ENCODE measurements at places on chromosomes 5 and 9. TPM values are rescaled to one million over a fixed set of nuclear protein-coding genes. Genes with fewer than 3 reads are reported as not detected.

Gene CBY3
- total RNA-seq = not detected

GRCh38 chr9:91346644-91347043 is 15.1 kb downstream of the AUH start:
- H3K4me3 ChIP-seq = no peak overlapping the region
- H3K27me3 ChIP-seq = no peaks in the 10 kb centered on the region
- no peak overlapping the region for H3K27ac ChIP-seq
- H3K36me3 ChIP-seq = peaks cover 21% of the 10 kb centered on the region
- H3K4me1 ChIP-seq = peaks cover 6% of the 10 kb centered on the region

GRCh38 chr9:107158321-107158720 is 124.8 kb upstream of the RAD23B start:
- no peak for DNase-seq
- no peaks in the 10 kb centered on the region for H3K4me1 ChIP-seq
- H3K27ac ChIP-seq = no peak overlapping the region
- no peak overlapping the region for H3K4me3 ChIP-seq
- no peaks in the 10 kb centered on the region for H3K27me3 ChIP-seq
- H3K36me3 ChIP-seq = no peaks in the 10 kb centered on the region

DNA sequence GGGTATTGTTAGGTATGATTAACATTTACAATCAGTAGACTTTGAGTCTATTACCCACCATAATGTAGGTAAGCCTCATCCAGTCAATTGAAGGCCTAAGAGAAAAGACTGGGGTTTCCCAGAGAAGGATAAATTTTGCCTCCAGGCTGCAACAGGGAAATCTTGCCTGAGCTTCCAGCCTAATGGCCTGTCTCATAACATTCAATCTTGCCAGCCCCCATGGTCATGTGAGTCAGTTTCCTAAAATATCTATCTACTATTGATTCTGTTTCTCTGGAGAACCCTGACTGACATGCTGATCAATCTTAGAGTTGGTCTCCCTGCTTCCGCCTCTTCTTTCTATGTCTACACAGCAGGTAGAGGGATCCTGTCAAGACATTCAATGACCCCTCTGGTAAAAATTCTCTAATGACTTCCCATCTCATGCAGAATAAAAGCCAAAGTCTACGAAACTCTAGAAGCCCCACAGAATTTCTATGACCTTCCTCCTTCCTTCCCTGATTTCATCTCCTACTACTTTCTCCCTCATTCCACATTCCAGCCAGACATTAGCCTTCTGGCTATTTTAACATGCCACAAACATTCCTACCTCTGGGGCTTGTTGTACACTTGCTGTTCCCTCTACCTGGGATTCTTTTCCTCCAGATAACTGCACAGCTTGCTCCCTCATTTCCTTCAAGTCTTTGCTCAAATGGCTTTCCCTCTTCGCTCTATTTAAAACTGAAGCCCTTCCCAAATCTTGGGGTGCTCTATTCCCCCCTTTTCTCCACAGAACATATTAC is 60.2 kb downstream of the FBXW11 start:
- H3K27me3 ChIP-seq = no peaks in the 10 kb centered on the region
- no peak for DNase-seq
- peak overlapping the region; percentile 8 for H3K27ac ChIP-seq
- H3K36me3 ChIP-seq = no peaks in the 10 kb centered on the region

All from progenitor cell of endocrine pancreas (in vitro differentiated cells).